ENCODE measurements at places on chromosomes 1 and 21. TPM values are rescaled to one million over a fixed set of nuclear protein-coding genes. Genes with fewer than 3 reads are reported as not detected.

- peak; percentile 88 for DNase-seq
Measured at GRCh38 chr1:167683641-167684502, 37.9 kb upstream of the MPZL1 start.

DNA sequence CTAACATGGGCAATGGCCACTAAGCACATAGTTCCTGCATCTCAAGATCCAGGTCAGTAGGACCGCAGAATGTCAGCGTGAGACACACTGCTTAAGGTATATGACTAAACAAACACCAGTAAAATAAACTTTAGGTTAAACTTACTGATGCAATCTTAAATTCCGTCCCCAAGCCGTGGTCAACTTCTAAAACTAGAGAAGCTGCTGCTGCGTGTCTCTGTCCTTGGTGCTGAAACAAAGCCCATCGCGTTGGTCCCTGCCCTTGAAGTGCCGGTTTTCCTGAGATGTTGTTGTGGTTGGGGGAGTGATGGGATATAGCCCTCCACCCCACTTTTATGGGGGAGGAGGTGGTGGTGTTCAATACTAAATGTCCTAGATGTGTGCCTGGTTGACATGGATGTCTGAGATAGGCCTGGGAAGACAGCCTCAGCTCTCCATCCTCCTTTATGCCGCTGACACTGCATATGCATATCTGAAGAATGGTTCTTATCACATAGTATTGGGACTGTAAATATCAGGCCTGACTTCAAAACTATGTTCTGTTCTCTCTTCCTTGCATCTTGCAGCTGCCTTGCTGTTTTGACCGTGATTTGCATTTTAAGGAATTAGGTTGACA is 72.0 kb upstream of the KCNA3 start:
- DNase-seq, result peak; percentile 42

DNA sequence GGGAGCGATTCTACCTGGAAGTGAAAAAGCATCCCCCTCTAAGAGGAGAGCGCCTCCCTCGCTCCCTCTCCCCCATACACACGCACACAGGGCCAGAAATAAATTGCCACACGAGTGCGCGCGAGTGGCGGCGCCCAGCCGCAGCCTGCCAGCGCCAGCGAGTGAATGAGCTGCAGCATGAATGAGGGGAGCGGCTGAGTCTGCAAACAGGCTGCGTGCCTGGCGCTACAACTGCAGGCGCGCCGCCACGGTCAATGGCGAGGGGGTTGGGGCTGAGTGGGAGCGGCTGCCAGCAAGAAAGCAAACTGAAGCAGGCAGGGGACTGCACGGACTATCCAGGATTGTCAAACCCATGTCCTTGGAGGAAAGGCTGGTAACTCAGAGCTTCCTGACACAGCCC is 2.2 kb downstream of the CAMK1G start:
- DNase-seq, result peak; percentile 65

- no peak for DNase-seq
Measured at GRCh38 chr1:40539338-40539737, 7.9 kb downstream of the ZNF684 start.

DNA sequence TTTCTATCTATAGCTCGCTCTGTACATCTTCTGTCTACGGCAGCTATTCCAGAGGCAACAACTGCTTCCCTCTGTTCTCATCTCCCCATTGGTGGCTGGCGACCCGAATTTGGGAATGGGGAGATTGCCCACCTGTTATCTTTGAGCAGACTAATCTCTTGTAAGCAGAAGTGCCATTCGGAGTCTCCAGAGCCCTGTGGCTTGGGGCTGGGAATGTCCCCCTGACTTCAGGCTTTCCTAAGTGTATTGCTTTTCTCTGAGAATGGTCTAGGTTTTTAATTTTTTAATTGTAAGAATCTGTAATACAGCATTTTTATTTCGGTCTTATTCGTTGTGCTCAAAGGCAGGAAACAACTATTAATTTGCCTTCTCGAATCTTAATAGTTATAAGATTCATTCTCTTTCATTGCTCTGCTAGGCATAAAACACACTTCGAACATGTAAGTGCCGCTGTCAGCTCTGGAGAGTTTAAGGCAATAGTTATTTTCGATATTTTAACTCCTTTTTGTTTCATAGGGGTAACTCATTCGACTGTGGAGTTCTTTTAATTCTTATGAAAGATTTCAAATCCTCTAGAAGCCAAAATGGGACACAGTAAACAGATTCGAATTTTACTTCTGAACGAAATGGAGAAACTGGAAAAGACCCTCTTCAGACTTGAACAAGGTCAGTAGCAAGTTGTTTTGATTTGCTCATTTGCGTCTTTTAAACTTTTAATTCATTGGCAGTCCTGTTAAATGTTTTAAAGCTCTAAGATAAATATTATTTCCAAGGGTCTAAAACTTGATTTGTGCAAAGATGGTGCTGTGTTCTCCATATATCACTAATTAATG is 514 bp downstream of the AGL start:
- DNase-seq, result no peak

GRCh38 chr1:21268281-21269239 is 21.7 kb downstream of the ECE1 start:
- no peak for DNase-seq

GRCh38 chr1:59116920-59117542 is 179.9 kb upstream of the FGGY start:
- peak; percentile 68 for DNase-seq

DNA sequence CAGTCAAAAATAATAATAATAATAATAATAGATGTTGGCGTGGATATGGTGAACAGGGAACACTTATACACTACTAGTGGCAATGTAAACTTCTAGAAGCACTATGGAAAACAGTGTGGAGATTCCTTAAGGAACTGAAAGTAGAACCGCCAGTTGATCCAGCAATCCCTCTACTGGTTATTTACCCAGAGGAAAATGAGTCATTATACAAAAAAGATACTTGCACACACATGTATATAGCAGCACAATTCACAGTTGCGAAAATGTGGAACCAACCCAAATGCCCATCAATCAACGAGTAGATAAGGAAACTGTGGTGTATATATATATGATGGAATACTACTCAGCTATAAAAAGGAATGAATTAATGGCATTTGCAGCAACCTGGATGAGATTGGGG is 176.0 kb downstream of the PLPP3 start:
- no peak for DNase-seq

DNA sequence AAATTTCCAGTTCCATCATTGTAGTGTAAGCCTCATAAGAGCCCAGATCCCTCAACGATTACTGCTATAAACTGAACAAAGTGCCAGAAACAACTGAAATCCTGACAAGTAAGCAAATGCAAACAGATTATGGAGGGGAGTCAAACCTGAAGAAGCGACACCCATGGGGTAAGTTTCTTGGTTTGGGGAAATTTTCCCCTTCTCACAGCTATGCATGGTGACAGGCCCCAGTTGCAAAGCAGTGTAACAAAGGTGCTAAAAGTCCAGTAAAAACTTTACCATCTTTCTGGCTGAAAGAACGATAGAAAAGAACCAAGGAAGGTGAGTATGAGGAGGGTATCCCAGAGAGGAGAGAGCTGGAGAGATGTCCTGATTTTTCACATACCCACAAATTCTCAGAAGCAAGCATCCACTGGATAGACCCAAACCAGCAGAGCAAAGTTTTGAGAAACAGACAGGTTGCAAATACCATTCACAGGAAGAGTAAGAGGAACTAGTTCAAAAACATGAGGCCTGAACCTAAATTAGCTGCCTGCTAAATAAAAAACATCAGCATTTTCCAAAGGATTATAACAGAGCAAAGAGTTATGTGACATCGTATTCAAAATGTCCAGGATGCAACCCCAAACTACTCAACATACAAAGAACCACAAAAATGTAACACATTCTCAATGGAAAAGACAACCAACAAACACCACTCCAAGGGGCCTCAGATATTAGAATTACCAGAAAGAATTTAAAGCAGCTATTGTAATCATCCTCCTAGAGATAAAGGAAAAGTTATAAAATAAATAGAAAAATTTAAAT is 14.5 kb downstream of the SCYL3 start:
- no peak for DNase-seq

GRCh38 chr1:194052514-194053338 is 866.3 kb upstream of the B3GALT2 start:
- no peak for DNase-seq

GRCh38 chr1:48908606-48909005 is 131.9 kb upstream of the BEND5 start:
- DNase-seq, result no peak

The NUP133 gene
- 28.1 TPM for total RNA-seq

The SLX9 gene
- total RNA-seq, result 27.8 TPM

The BATF3 gene
- 3.2 TPM for total RNA-seq

The MYCBP gene
- 11.5 TPM for total RNA-seq

The PDZK1IP1 gene
- not detected for total RNA-seq

The IFNLR1 gene
- total RNA-seq, result 0.25 TPM
